H1 (cell line): ENCODE measurements at places on chromosomes 7 and 10. TPM values are rescaled to one million over a fixed set of nuclear protein-coding genes. Genes with fewer than 3 reads are reported as not detected.

Gene PLAC9
- polyA plus RNA-seq: 8.4 and 12.9 TPM in 2 replicates

- peaks cover 28% of the 10 kb centered on the region for H3K36me3 ChIP-seq
- no peaks in the 10 kb centered on the region for H3K27me3 ChIP-seq
- no peak for DNase-seq
- H3K4me3 ChIP-seq: no peak overlapping the region
- H3K4me1 ChIP-seq: no peaks in the 10 kb centered on the region
Observed at GRCh38 chr10:5905854-5906507, 15.9 kb downstream of the FBH1 start.

- DNase-seq: no peak
- H3K4me3 ChIP-seq: no peak overlapping the region
- no peaks in the 10 kb centered on the region for H3K36me3 ChIP-seq
- no peak overlapping the region for H3K27ac ChIP-seq
- H3K27me3 ChIP-seq: no peaks in the 10 kb centered on the region
Observed at GRCh38 chr10:93667795-93668194, 34.6 kb downstream of the FRA10AC1 start.

Gene RSPH10B
- 0.17 and 0.25 TPM in 2 replicates for polyA plus RNA-seq

DNA sequence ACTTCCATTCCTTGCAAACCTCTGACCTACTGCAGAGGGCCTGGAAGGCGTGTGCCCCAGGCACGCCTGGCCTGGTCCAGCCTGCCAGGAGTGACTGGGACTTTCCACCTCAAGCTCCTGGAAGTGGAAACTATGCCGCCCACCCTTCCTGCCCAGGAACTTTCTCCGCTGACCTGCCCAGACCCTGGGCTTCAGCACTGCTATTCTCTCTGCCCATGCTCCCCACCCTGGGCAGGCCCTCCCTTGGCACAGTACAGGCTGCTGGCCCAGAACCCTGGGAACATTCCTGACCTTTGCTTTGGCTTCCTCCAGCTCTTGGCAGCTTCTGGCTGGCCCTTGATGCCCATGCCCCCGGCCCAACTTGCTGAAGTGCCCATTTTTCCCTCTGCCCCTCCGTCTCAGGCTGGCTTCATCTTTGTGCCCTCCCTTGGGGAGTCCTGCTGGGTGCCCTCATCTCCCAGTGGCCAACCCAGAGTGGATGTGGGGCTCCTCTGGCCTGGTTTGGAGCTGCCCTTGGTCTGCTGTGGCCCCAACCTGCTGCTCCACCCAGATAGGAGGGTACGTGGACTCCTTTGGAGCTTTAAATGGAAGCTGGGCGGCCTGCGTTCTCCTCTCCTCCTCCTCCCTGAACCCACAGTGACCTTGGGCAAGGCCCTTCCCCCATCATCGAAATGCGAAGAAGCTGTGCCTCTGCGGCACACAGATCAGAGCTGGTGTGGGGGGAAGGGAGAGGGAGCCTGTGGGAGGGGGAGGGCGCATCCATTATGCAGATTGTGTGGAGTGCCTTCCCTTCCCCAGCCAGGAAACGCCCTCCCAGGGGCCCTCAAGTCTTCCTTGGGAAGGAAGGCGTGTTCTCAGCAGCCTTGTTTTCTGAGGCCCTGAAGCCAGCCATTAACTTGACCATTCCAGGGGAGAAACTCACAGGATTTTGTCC is 3.4 kb downstream of the MMRN2 start:
- no peaks in the 10 kb centered on the region for H3K27me3 ChIP-seq
- peak overlapping the region; percentile 26 for H3K4me3 ChIP-seq
- H3K27ac ChIP-seq: peak overlapping the region; percentile 80
- peaks cover 45% of the 10 kb centered on the region for H3K4me1 ChIP-seq
- DNase-seq: peak; percentile 80

Gene LIPJ
- not detected in 2 replicates for polyA plus RNA-seq

DNA sequence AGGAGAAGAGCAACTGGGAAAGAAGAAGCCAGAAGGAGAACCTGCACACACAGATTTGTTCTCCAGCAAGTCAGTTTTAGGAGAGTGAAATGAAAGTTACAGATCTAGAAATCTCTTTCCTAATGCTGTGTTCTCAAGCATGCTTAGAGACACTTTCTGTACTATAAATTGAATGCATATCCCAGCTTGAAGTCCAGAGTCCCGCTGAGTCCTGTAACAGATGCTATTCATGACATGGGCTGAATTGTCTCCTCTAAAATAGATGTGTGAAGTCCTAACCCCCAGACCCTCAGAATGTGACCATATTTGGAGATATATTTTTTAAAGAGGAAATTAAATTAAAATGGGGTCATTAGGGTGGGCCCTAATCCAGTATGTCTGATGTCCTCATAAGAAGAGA is 46.9 kb upstream of the GJD4 start:
- no peak overlapping the region for H3K4me3 ChIP-seq
- H3K27ac ChIP-seq: no peak overlapping the region
- H3K4me1 ChIP-seq: no peaks in the 10 kb centered on the region
- no peak for DNase-seq
- H3K36me3 ChIP-seq: no peaks in the 10 kb centered on the region
- no peaks in the 10 kb centered on the region for H3K27me3 ChIP-seq

Gene ANKRD22
- polyA plus RNA-seq: 0.05 and 0.68 TPM in 2 replicates

DNA sequence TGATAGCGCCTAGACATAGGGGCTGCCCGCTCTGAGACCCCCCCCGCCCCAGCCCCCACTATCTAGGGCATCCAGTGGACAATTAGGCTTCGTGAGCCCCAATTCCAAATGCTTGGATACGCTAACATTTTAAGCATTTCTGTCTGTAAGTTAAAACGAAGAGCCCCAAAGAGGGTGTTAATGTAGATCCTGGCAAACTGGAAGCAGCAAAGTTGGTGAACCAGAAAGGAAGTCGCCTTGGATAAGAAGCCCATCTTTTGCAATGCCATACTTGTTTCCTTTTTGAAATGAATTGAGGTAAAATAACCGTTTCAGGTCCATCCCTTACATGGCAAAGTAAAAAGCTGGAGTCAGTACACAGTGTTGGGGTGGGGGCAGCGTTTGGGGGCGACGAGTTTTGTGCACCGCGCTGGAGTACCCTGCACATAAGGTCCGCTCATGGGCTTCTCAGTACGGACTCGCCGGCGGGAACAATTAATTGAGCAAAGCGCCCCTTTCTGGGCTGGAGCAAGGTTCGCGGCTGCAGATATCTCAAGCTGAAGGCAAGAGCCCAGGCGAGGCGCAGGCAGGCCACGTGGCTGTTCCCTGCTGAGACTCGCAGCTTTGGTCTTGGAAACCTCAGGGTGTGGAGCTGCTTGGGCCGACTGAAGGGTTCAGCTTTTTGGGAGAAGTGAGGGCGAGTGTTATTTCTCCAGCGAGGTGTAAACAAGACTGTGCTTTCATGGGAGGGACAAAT is 1.4 kb upstream of the TWIST1 start:
- no peak overlapping the region for H3K27ac ChIP-seq
- peaks cover 17% of the 10 kb centered on the region for H3K4me1 ChIP-seq
- H3K27me3 ChIP-seq: peaks cover 78% of the 10 kb centered on the region
- no peak for DNase-seq

Gene APBB1IP
- polyA plus RNA-seq: 0.02 and 0.05 TPM in 2 replicates

DNA sequence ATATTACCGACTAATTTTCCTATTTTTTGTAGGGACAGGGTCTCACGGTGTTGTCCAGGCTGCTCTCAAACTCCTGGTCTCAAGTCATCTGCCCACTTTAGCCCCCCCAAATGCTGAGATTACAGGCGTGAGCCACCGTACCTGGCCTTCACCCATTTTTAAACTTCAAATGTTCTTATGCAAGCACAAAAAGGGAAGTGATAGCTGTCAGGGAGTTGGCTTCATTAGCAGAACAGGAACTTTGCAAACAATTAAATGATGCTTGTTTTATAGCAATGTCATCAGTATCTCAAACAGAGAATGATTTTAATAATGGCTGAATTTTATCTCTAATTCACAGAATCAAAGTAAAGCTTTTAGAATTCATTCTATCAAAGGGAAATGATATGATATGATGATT is 49.8 kb upstream of the FAM171A1 start:
- no peaks in the 10 kb centered on the region for H3K36me3 ChIP-seq
- no peak for DNase-seq
- no peaks in the 10 kb centered on the region for H3K4me1 ChIP-seq
- no peak overlapping the region for H3K27ac ChIP-seq
- no peak overlapping the region for H3K4me3 ChIP-seq
- H3K27me3 ChIP-seq: no peaks in the 10 kb centered on the region

GRCh38 chr7:23615331-23615730 is 18.1 kb downstream of the CCDC126 start:
- no peaks in the 10 kb centered on the region for H3K36me3 ChIP-seq
- H3K4me3 ChIP-seq: no peak overlapping the region
- no peaks in the 10 kb centered on the region for H3K27me3 ChIP-seq
- no peaks in the 10 kb centered on the region for H3K4me1 ChIP-seq
- DNase-seq: no peak

DNA sequence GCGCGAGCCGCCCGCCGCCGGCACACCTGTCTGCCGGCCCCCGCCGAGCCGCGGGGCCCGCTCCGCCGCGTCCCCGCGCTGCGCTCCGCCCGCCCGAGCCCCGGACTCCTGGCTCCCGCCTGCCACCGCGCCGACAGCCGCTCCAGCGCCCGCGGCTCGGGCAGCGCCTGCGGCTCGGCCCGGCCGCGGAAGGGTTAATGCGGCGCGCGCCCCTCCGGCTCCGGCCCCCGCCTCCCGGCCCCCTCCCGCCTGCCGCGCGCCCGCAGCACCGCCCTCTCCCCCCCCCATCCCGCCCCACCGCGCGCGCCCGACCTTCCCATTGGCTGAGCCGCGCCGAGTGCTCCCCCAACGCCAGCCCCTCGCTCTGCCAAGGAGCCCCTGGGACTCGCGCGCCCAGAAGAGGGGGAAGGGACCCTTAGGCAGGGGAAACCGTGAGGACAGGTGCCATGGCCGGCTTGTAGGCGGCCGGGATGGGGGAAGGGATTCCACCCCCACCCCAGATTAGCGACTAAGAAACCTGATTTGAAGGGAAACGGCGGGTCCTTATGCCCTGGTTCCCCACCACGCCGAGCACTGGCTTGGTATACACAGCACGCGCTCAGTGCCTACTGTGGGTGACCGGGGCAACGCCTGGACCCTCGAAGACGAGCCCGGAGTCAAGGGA is at the start of gene KCNH2:
KCNH2 (minus strand) TSS at position 196 of the 664 bp plus-strand sequence. CDS start 408 bp downstream, outside the sequence.
- no peak for DNase-seq
- no peaks in the 10 kb centered on the region for H3K36me3 ChIP-seq
- H3K4me1 ChIP-seq: peaks cover 30% of the 10 kb centered on the region
- H3K27ac ChIP-seq: no peak within 1 kb of the TSS; the same call in 1 of the 2 replicates

GRCh38 chr10:102741726-102742237 is 2.0 kb upstream of the WBP1L start:
- no peak for DNase-seq
- H3K27me3 ChIP-seq: no peaks in the 10 kb centered on the region
- no peak overlapping the region for H3K27ac ChIP-seq
- peaks cover 4% of the 10 kb centered on the region; the same call in 1 of the 2 replicates for H3K36me3 ChIP-seq
- H3K4me3 ChIP-seq: no peak overlapping the region

DNA sequence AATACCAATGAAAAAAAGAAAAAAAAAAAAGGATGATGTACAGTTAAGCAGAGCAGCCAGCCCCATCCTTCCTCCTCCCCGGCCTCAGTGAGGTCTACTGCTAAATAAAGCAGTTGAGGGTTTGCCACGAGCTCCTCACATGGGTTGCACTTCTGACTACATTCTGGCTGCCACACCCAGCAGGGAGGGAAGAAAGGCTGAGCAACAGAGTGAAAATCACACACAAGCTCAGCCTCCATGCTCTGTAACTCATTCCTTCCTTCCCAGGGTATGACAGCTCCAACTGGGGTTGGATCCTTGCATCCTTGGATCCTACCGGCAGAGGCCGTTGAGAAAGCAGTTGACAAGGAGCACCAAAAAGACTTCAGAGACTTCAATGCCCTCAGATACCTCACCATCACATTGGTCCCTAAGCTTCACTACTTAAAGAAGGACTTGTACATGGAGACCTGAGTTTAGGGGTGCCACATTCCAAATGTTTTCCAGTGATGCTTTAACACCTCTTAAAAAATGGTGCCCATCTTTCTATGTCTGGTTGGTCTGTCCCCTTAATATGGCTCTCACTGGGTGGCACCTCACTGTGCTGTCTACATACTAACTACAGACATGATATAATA is 52.9 kb upstream of the PIK3CG start:
- DNase-seq: no peak
- no peaks in the 10 kb centered on the region for H3K36me3 ChIP-seq
- H3K27me3 ChIP-seq: no peaks in the 10 kb centered on the region
- H3K27ac ChIP-seq: no peak overlapping the region

Gene NPSR1
- not detected in 2 replicates for polyA plus RNA-seq

DNA sequence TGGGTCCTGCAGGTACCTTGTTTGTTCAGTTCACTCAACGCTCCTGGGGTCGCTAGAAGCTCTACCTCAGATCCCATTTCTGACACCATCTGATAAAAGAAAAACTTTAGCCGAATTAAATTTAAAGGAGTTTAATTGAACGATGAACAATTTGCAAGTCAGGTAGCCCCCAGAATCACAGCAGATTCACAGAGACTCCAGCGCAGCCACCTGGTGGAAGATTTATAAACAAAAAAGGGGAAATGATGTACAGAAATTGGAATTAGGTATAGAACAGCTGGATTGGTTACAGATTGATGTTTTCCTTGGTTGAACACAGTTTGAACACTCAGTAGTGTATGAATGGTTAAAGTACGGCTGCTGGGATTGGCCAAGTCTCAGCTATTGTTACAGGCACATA is 23.1 kb downstream of the FBXL13 start:
- no peak for DNase-seq
- H3K27ac ChIP-seq: no peak overlapping the region
- no peaks in the 10 kb centered on the region for H3K27me3 ChIP-seq

DNA sequence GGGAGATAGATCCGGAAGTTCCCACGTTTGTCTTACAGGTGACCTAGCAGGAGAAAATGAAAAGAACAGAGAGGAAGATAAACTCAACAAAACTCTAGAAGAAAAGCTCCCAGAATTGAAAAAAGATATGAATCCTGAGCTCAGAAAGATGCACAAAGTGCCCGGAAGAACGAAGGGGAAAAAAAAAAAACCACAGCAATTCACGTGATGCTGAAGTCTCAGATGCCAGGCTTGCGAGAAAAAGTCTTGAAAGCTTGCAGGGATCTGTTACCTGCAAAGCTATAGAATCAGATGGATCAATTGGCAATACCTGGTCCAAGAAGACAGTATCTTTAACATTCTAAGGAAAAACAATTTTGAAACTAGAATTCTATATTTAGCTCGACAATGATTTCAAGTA is 33.5 kb downstream of the CARD11 start:
- DNase-seq: no peak
- H3K36me3 ChIP-seq: no peaks in the 10 kb centered on the region
- H3K27ac ChIP-seq: no peak overlapping the region
- H3K4me3 ChIP-seq: no peak overlapping the region
- H3K4me1 ChIP-seq: no peaks in the 10 kb centered on the region
- no peaks in the 10 kb centered on the region for H3K27me3 ChIP-seq

DNA sequence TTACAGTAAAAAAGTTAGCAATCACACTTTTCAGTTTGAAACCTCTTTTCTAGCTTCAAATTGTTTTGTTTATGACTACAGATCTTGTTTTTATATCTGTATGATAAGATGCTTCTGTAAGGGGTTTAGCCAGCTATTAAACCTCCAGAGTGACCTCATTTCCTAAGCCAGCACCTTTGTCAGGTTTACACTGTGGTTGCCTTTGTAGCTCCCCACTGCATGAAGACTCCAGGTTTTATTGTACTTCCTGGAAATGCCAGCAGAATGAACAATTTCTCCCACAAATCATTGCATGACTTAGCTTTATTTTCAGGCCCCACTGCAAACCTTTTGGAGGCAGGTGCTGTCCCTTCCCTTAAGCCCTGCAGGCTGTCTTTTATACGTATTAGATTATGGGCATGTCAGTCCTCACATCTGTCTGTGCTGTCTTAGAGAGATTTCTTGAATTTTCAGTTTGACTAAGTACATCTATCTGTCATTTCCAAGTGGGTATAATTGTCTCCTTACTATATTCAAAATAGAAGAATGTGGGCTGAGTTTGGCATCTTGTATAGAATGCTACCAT is 8.2 kb upstream of the AGR3 start:
- H3K4me3 ChIP-seq: no peak overlapping the region
- no peaks in the 10 kb centered on the region for H3K36me3 ChIP-seq
- no peaks in the 10 kb centered on the region for H3K4me1 ChIP-seq
- H3K27me3 ChIP-seq: no peaks in the 10 kb centered on the region
- no peak overlapping the region; the same call in 1 of the 2 replicates for H3K27ac ChIP-seq
